Lung (tissue), 17 donors: ENCODE measurements at places on chromosomes 4 and X. TPM values are rescaled to one million over a fixed set of nuclear protein-coding genes. Genes with fewer than 3 reads are reported as not detected.

- no peak for DNase-seq
These were observed 83.2 kb downstream of the GPAT3 start for GRCh38 chr4:83618991-83619645.

GRCh38 chr4:171203425-171203824 is 609.8 kb upstream of the GALNTL6 start:
- DNase-seq, result no peak

GRCh38 chrX:155857561-155857960 is 23.6 kb upstream of the VAMP7 start:
- DNase-seq, result no peak

- no peak for DNase-seq
These were observed 131.7 kb upstream of the INTU start for GRCh38 chr4:127501103-127501502.

- DNase-seq, result no peak
These were observed 167.4 kb downstream of the FBXO8 start for GRCh38 chr4:174116021-174116420.

The LEF1 gene
- total RNA-seq, result 25.4 TPM

The GNPDA2 gene
- 12.0 TPM for total RNA-seq

The BEX3 gene
- total RNA-seq, result 97.6 TPM
